Stimulated activated CD8-positive, alpha-beta memory T cell treated with anti-CD3 and anti-CD28 coated beads, Interleukin-15, amount 100 ng/mL, for 24 hours (primary cell): ENCODE measurements at places on chromosomes 2 and 18.

GRCh38 chr18:73848656-73849055 lies 299.0 kb downstream of the FBXO15 start:
- DNase-seq: no peak

- DNase-seq: no peak
Measured at GRCh38 chr18:2971741-2972552, 41.0 kb downstream of the LPIN2 start.

DNA sequence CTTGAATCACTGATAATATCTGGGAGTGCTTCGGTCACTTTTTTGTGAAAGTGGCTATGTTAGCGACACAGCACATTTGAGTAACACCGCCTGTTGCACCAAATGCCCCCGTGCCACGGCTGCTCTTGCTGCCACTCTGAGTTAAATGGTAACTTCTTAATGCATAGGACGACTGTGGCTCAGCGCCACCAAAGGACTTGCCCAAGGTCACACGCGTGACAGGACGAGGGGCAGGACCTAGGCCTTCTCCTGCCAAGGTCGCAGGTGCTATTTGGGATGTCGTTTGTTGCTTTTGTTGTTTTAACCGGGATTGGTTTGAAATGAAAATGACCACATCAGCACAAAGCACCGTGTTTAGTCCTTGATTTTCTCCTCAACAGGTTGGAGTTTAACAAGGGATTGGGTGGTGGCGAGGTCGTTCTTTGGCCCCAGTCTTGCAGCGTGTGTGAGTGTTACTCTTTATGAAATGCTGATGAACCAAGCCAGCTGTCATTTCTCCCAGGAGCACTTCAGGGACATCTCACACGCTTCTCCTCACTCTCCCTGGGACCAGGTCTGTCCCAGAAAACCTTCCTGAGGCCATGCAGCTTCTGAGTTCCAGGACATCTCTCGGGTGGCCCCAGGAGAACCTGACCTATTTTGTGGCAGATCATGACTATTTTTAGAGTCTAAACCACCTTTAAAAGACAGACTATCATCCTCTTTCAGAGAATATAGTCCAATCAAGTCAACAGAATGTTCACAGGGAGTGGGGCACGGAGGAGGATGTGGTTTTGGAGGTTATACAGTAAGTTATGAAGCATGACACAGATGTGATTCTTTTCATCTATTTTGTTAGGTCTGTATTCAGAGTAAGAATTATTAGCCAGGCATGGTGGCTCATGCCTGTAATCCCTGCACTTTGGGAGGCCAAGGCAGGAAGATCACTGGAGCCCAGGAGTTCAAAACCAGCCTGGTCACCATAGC lies 49.9 kb downstream of the MTCL1 start:
- no peak for DNase-seq

GRCh38 chr18:23266717-23267446 lies 131.6 kb downstream of the CABLES1 start:
- DNase-seq: no peak

DNA sequence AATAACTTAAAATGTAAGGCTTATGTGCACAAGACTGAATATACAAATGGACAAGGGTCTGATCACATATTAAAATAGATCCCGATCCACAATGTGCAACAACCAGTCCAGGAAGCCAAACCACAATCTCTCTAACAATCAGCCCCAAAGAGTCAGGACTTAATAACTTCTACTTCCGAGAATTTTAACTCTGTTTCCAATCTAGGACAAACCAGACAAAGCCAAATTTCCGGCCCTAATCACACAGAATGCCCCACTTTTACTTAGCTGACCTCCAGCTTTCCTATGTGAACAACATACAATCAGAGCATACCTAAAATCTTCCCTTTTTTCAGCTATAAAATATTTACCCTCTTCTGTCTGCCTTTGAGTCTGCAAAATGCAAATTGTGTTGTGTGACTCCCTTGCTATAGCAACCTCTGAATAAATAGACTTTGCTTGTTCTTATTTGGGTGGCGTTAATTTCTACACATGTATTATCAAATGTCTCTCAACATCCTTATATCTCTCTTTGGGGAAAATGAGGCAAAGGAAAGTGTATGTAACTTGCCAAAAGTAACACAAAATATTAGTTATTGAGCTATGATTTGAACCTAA lies 381.9 kb upstream of the MC4R start:
- no peak for DNase-seq

- no peak for DNase-seq
Measured at GRCh38 chr18:50638884-50639420, 79.1 kb downstream of the MAPK4 start.

DNA sequence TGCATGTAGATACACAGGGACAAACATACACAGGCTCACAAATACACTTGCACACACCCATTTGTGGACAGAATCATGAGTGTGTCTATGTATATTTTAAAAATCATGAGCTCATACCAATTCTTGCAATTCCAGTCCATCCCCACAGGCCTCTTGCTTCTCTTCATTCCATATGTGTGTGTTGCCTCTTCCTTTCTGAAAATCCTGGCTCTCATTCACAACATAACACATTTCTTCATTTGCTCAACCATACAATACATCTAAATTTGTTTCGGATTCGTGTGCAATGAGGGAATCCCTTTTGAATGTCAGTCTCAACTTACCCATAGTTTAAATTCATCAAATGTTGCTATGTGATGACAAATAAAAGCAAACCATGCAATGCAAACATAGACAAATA lies 51.4 kb downstream of the GNAL start:
- DNase-seq: no peak

DNA sequence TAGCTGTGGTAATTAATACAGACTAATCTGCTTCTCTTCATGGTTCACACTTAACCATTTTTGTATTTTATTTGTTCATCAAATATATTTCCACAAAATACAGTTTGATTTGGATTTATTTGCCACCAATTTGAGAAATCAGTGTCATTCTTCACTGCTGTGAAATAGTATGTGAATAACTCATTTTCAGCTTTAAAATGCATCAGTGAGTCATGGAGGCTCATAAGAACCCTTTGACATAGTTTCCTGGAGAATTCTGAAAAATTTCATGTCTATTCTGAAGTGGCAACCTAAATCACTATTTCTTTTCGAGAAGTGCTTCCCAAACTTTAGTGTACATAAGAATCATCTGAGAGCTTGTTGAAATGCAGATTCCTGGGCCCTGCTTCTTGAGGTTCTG lies 1026.7 kb upstream of the ACVR2A start:
- DNase-seq: no peak

GRCh38 chr2:128016620-128017019 lies 11.2 kb downstream of the SAP130 start:
- no peak for DNase-seq
